ENCODE measurements at places on chromosomes 3 and 15.

DNA sequence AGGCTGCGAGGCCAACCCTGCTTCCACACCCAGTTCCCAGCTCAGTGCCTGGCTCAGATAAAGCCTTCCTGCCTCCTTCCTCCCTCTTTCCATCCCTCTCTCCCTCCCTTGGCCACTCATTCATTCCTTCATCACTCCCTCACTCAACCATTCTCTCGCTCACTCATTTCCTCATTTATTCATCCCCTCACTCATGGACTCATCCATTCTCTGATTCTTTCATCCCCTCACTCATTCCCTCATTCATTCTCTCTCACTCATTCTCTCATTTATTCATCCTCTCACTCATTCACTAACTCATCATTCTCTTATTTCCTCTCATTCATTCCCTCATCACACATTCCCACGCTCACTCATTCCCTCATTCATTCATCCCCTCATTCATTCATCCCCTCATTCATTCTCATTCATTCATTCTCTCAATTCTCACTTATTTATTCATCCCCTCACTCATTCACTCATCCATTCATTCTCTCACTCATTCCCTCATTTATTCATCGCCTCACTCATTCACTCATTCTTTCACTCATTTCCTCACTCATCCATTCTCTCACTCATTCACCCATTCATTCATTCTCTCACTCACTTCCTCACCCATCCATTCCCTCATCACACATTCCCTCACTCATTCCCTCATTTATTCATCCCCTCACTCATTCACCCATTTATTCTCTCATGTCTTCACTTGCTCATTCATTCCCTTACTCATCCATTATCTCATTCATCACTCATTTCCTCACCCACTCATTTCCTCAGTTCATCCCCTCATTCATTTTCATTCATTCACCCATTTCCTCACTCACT, 13.2 kb downstream of the ABTB1 start:
- DNase-seq, result no peak

DNA sequence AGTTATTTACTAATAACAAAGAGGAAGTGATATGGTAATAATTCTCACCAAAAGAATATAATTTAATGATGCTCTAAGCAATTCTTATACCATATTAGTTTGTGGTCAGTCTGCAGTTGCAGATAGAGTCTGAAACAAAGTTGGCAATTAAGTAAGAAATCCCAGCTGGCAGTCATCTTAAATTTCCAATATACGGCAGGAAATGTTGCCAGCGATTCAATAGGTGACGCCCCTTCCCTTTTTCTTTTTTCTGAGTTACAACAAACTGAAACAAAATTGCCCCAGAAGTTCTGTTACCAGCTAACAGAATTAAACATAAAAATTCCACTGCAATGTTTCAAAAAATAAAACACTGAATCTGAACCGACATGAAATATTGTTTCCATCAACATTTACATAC, 26.7 kb downstream of the LRRFIP2 start:
- DNase-seq, result no peak

GRCh38 chr15:58287891-58288290, 143.9 kb upstream of the LIPC start:
- no peak for DNase-seq

DNA sequence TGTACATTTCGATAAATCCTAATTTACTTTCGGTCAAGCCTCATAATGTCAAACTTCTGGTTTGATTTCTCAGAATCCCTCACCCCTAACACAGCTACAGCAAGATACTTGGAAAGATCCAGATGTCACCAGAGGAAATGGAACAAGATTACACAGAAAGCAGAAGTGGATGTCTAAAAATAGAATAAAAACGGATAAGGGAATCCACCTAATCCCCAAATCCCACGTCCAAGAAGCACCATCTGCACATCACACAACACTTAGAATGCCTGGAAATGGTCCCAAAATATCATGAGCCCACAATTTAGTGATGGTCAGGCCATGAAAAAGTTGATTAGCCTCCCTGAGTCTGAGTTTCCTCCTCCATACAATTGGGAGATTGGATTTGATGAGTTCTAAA, 61.7 kb downstream of the AGTR1 start:
- no peak for DNase-seq

DNA sequence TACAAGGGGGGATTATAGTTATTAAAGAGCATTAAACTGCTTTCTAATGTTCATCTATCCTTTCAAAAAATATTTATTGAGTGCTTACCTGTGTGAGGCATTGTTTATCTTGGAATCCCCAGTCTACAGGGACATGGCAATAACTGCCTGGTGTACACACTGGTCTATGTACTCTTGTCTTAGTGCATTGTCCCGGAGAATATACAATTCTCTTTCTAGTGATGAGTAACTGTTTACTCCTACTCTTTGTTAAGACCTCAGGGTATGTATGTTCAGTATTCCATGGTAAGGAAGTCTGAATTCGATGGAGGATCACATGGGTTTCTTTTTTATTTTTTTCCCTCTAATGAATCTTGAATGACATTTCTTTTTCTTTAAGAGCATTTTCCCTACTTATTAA, 772.4 kb upstream of the NR2F2 start:
- no peak for DNase-seq

- DNase-seq, result no peak
Observed at GRCh38 chr3:24129549-24129948, 184.5 kb downstream of the NR1D2 start.

- DNase-seq, result no peak
Observed at GRCh38 chr3:67940210-67940952, 286.0 kb upstream of the SUCLG2 start.

GRCh38 chr3:53509494-53509893, 15.1 kb downstream of the CACNA1D start:
- DNase-seq, result no peak

- DNase-seq, result no peak
Observed at GRCh38 chr3:193816656-193817311, 223.8 kb downstream of the OPA1 start.

GRCh38 chr3:170709046-170709445, 123.2 kb upstream of the SLC7A14 start:
- no peak for DNase-seq

DNA sequence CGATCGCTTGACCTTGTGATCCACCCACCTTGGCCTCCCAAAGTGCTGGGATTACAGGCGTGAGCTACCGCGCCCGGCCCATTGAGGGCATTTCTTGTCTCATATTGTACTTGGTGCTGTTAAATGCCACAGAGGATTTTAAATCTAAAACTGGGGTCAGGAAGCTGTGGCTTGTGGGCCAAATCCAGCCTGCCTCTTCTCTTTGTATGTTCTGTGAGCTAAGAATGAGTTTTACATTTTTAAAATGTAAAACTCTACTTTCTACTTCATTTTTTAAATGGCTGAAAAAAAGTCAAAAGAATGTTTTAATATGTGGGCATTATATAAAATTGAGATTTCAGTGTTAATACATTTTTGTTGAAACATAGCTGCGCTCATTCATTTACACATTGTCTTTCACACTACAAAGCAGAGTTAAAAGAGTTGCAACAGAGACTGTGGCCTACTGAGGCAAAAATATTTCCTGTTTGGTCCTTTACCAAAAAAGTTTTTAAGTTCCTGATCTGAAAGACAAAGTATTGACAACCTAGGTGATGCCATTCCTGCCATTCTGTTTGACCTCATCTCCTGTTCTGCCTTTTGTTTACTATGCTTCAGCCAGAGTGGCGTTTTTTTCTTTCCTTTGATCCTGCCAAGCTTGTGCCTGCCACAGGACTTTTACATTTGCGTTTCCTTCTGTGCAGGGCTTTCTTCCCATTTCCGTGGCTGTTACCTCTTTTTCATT, 50.4 kb downstream of the PDCD6IP start:
- DNase-seq, result no peak

DNA sequence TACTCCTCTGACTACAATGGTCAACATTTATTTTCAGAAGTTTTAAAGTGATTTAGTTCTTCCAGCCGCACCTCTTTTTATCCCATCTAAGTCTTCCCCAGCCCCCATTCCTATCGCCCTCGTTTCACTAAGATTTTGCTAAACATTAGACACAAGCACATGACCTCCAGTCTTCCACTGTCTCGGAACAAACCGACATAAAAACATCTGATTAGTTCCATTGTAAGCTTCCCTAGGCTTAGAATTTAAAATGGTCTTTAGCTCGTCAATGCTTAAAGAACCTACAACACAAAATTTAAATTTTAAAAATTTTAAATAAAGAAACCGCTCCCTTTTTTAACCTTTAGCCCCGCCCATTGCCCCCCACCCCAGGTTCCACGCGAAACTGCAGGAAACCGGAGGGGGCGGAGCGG, 284 bp upstream of the TSC22D2 start:
- DNase-seq, result no peak

DNA sequence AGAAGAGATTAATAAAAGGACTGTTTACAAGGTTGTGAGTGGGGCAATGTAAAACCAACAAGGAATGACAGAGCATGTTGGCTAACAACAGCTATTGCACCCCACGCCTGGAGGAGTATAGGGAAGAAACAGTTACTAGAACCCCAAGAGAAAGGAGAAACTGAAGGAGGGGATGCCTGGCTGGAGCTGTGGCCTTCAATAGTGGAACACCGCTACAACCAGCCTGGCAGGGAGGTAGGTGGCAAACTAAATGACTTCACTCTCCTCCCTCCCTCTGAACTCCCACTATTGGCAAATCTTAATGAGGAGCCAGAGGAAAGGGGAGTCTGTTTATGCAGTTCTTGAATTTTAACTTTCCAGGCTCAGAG, 7.2 kb upstream of the CD47 start:
- no peak for DNase-seq

DNA sequence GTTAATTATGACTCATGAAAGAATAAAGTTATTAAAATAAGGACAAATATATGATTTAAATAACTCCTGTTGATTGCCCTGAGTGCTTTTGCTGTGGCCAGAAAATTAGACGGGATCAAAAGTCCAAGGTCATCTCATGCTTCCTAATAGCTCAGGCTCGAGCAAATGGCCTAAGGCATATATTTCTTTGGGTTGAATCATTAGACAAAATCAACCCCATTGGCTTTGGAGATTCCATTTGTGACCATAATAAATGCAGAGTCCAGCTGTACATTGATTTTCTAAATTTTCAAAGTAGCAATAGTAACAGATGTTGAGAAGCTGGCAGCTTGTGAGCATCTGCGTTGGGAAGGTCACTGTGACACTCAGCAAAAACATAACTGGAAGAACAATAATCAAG, 464.5 kb upstream of the TGFBR2 start:
- no peak for DNase-seq

GRCh38 chr3:37324850-37325321, 150.5 kb upstream of the LRRFIP2 start:
- no peak for DNase-seq

- no peak for DNase-seq
Observed at GRCh38 chr3:194685065-194685717, 492 bp upstream of the FAM43A start.

DNA sequence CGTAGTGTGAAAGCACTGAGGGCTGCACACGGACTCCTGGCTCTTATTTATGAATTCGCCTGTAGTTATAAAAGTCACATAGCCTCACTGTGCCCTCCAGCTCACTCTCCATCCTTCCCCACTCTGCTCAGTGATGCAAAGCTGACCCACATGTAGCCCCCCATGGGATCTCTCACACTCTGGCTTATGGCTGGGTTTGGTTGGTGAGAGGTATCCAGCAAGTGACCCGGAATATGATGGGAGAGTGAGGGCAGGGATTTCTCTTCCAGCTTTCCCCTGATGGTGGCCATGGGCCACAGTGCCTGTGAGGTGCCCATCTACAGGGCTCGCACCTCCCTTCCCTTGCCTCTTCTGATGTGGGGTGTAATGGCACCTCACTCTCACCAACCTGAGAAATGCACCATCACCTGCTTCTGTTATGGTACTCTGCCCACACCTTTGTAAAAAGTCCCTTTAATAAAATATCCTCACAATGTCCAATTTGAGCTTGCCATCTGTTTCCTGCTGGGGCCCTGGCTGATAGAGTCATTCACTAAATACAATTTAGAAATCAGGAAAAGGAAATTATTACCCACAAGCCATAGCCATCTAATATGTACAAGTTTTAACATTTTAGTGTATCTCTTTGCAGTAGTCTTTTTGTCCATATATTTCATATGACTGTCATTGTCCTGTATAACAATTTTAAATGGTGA, 93.6 kb downstream of the SCN11A start:
- DNase-seq, result no peak

GRCh38 chr15:95323796-95324195, 1006.7 kb upstream of the NR2F2 start:
- DNase-seq, result no peak

DNA sequence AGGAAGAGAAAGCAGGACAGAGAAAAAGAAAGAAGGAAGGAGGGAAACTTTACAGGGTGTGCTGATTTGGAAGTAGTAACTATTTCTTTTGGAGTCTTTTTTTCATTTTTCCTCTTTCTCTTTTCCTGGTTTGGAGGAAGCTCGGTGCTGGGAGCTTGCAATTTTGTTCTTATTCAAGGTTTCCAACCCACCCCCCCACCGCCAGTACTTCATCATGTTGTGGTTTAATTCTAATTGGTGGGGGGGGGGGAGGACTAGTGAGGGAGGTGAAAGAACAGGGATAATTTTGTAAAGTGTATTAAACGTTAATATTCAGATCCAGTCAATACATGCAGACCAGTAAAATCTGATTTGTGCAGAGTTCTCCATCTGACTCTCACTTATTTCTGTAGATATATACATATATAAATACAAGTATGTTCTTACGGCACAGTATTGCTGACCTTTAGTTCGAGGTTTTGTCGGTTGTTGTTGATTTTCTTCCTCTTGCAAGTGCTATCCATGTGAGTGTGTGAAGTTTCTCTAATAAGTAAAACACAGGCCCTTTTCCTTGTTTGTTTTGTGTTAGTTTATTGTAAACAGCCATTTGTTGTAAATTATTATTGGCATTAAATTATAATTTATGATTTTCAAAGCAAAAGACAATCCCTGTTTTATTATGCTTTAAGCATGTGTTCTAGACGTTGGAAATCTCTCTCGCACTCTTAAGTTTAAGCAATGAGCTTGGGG, 9.3 kb downstream of the NR2F2 start:
- no peak for DNase-seq

DNA sequence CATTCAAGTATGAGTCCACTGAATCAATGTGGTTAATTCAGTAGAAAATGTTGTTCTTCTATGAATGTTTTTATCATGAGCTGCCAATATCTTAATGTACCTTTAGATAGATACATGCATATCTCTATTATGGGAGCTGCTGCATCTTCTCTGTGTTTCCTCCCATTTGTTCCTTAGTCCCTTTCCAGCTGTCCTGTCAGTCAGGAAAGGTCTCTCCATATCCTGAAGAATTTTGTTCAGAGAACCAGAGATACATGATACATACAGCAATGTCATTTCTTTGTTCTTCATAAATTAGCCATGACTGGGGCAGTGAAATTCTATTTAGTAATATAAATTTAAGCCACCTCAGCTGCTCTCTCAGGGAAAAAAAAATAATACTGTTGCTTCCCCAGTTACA, 103.7 kb downstream of the P3H2 start:
- DNase-seq, result no peak

- DNase-seq, result no peak
Observed at GRCh38 chr3:4411236-4411635, 55.8 kb downstream of the SUMF1 start.

GRCh38 chr3:134406331-134407238, 32.3 kb upstream of the AMOTL2 start:
- no peak for DNase-seq

- no peak for DNase-seq
Observed at GRCh38 chr15:28917791-28918140, 32.0 kb downstream of the APBA2 start.
